ENCODE measurements at places on chromosomes 1 and 21. TPM values are rescaled to one million over a fixed set of nuclear protein-coding genes. Genes with fewer than 3 reads are reported as not detected.

Gene RNU1-3
- total RNA-seq, result under 0.01 TPM

Gene CCDC27
- not detected for total RNA-seq

Gene UMODL1
- not detected for total RNA-seq

Gene DMAP1
- 50.7 TPM for total RNA-seq

Gene FMO4
- 1.9 TPM for total RNA-seq

Gene ELAPOR1
- total RNA-seq, result 44.8 TPM

Gene FMO2
- under 0.01 TPM for total RNA-seq

Gene RNU1-1
- under 0.01 TPM for total RNA-seq

Gene NUDT4B
- total RNA-seq, result 10.3 TPM

Gene NTRK1
- total RNA-seq, result 0.31 TPM

Gene CYP4A22
- total RNA-seq, result not detected
